Cardiac ventricle fibroblast (primary cell): ENCODE measurements at places on chromosomes 2 and 18. TPM values are rescaled to one million over a fixed set of nuclear protein-coding genes. Genes with fewer than 3 reads are reported as not detected.

The CYB5A gene
- 197 and 251 TPM in 2 replicates for total RNA-seq

The PXDN gene
- total RNA-seq = 239 and 240 TPM in 2 replicates

The CTDSP1 gene
- total RNA-seq = 64.1 and 77.1 TPM in 2 replicates

The SRD5A2 gene
- not detected in 2 replicates for total RNA-seq

The PPP1R1C gene
- not detected in 2 replicates for total RNA-seq

The FBLN7 gene
- 4.6 and 8.9 TPM in 2 replicates for total RNA-seq

The MC2R gene
- not detected in 2 replicates for total RNA-seq

The ANKRD29 gene
- total RNA-seq = 0.50 and 1.4 TPM in 2 replicates

The MAP3K19 gene
- not detected in 2 replicates for total RNA-seq

The COL3A1 gene
- total RNA-seq = 10,648 and 10,756 TPM in 2 replicates

The CPLX4 gene
- total RNA-seq = not detected in 2 replicates

The CCDC138 gene
- 1.9 and 2.6 TPM in 2 replicates for total RNA-seq
